NCI-H2107 (cell line): ENCODE measurements at places on chromosomes 11 and 22.

GRCh38 chr11:122898799-122899198 lies 16.2 kb downstream of the JHY start:
- no peak for DNase-seq

GRCh38 chr11:112315057-112315720 lies 54.5 kb upstream of the PLET1 start:
- no peak for DNase-seq

DNA sequence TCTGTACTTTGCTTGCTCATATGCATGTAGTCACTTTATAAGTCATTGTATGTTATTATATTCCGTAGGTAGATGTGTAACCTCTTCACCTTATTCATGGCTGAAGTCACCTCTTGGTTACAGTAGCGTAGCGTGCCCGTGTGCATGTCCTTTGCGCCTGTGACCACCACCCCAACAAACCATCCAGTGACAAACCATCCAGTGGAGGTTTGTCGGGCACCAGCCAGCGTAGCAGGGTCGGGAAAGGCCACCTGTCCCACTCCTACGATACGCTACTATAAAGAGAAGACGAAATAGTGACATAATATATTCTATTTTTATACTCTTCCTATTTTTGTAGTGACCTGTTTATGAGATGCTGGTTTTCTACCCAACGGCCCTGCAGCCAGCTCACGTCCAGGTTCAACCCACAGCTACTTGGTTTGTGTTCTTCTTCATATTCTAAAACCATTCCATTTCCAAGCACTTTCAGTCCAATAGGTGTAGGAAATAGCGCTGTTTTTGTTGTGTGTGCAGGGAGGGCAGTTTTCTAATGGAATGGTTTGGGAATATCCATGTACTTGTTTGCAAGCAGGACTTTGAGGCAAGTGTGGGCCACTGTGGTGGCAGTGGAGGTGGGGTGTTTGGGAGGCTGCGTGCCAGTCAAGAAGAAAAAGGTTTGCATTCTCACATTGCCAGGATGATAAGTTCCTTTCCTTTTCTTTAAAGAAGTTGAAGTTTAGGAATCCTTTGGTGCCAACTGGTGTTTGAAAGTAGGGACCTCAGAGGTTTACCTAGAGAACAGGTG lies 11.1 kb downstream of the CCND1 start:
- DNase-seq = no peak

DNA sequence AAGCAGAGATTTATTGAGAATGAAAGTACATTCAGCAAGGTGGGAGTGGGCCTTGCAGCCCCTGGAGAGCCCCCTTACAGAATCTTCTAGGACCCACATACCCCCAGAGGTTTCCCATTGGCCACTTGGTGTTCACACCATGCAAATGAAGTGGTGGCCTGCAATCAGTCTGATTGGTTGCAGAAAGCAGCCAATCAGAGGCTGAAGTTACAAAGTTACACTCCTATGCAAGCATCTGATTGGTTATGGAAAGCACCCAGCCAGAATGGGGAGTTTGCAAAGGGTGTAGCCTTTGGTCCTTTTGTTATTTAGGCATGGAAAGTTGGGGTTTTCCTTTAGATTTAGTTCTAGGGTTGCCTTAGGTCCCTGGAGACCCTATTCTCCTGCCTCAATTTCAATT lies 34.9 kb downstream of the UVRAG start:
- DNase-seq = no peak

- DNase-seq = no peak
Observed at GRCh38 chr22:32607086-32607485, 132.5 kb downstream of the FBXO7 start.

GRCh38 chr11:75191330-75191717 lies 40.4 kb downstream of the SLCO2B1 start:
- no peak for DNase-seq

DNA sequence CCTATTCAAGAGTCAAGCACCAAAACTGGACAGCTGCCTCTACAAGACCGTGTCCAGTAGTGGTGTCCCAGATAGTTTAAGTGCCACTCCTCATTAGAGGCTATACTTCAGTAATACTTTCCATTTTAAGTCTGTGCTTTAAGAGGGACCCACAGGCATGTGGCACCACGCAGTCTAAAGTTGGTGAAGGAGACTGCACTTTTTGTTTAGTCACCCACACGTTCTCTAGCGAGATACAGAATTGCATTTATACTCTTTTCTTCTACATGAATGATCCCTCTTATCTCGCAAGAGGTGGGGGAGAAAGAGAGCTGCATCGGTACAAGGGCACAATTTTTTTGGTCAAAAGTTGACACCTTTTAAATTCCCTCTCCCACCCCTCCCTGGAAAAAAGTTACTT lies 41.5 kb downstream of the DDX6 start:
- no peak for DNase-seq

DNA sequence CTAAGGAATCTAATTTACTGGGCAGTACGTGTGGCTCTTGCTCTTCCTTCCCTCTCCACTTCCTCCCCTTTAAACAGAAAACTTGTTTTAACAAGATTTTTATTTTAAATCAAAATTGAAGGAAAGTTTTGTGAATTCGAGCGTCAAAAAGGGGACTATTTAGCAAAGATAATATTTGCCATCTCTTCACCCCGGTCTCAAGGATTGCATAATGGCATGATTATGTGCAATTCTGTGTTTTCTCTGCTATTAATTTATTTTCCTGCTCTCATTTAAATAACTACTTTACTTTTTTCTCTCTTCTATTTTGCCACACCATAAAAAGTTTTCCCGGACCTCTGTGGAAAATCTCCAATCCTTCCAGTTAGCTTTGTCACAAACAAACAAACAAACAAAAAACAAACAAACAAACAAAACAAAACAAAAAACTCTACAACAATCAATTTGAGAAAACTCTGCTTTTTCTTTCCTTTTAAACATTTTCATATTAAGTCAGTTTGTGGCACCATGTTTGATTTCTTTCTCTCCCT lies 10.2 kb upstream of the PAX6 start:
- DNase-seq = no peak

DNA sequence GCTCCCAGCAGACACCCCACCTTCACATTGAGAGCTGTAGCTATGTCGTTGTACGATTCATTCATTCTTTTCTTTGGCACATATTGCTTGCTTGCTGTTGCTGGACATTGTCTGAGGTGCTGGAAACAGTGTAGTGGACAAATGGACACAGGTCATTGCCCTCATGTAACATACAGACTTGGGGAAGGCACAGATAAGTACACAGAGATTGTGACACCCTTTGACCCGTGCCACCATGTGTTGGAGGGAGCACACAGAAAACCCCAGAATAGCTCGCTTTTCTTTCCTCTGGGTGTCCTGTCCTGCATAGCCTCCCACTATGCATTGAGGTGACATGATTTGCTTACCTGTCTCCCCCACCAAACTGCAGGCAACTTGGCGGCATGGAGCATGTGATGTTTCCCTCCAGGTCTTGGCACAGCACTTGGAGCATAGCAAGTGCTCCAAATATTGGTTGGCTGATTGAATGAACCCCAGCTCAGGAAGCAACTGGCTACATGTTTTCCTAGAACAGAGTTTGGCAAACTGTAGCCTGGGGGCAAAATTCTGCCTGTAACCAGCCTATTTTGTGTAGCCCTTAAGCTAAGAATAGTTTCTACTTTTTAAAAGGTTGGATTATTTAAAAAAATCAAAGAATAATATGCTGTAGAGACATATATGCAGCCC lies 30.9 kb upstream of the NECTIN1 start:
- DNase-seq = no peak

GRCh38 chr11:62621027-62621566 lies 689 bp downstream of the B3GAT3 start:
- DNase-seq = no peak

GRCh38 chr11:1139441-1140083 lies 18.2 kb upstream of the MUC5AC start:
- no peak for DNase-seq

DNA sequence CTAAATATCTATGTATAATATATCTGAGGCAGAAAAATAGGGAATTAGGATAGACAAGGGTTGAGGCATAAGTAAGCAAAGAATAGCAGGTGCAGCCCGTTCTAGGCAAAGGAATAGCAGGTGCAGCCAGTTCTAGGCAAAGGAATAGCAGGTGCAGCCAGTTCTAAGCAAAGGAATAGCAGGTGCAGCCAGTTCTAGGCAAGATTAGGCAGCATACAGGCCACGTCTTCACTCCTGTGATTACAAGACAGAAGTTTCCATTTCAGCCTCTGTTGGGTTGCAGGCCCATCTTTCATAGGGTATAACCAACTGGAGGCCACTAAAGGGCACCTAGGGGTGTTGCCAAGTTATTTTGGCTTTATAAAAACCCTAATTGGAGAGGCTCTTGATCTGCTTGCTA lies 28.8 kb upstream of the CHORDC1 start:
- no peak for DNase-seq

GRCh38 chr22:49009359-49010063 lies 818.2 kb downstream of the BRD1 start:
- DNase-seq = no peak

DNA sequence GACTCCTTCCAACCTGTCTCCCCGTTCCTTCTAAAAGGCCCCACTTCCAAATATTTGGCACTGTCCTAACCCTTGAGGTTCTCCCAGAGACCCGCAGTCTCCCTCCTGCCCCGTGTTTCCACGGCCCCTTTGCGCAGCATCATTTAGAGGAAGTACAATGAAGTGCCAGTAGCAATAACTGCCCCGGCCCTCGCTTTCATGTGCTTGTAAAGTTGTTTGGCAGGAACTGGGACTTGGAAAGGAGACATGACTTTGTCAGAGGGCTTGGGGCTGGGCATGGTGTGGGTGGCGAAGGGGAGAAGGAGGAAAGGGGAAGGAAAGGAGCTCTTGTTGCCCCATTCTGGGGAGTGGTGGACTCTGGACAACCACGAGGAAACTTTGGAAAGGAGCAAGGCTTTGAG lies 2.6 kb downstream of the CD44 start:
- no peak for DNase-seq

DNA sequence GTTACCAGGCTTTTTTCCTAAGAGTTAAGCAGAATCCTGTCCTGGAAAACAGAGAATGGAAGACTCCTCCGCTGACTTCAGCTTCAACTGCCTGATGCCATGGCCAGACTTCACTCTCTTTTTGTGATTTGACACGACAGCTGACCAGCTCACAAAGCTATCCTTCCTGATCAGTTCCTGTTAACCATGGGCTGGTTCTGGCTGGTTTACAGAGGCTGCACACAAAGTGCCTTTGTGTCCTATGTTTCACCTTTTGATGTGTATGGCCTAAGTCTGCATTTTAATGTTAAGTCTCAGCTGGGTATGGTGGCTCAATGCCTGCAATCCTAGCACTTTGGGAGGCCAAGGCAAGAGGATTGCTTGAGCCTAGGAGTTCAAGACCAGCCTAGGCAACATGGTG lies 11.1 kb downstream of the FOLR3 start:
- no peak for DNase-seq

- DNase-seq = no peak
Observed at GRCh38 chr11:69074375-69075140, 25.8 kb downstream of the TPCN2 start.

- DNase-seq = no peak
Observed at GRCh38 chr11:77656362-77656761, 18.8 kb upstream of the CLNS1A start.

- no peak for DNase-seq
Observed at GRCh38 chr22:40480996-40481395, 110.6 kb downstream of the SGSM3 start.

GRCh38 chr11:71937826-71938225 lies 9.0 kb downstream of the RNF121 start:
- no peak for DNase-seq

GRCh38 chr11:118610773-118611432 lies 3.5 kb downstream of the PHLDB1 start:
- no peak for DNase-seq

DNA sequence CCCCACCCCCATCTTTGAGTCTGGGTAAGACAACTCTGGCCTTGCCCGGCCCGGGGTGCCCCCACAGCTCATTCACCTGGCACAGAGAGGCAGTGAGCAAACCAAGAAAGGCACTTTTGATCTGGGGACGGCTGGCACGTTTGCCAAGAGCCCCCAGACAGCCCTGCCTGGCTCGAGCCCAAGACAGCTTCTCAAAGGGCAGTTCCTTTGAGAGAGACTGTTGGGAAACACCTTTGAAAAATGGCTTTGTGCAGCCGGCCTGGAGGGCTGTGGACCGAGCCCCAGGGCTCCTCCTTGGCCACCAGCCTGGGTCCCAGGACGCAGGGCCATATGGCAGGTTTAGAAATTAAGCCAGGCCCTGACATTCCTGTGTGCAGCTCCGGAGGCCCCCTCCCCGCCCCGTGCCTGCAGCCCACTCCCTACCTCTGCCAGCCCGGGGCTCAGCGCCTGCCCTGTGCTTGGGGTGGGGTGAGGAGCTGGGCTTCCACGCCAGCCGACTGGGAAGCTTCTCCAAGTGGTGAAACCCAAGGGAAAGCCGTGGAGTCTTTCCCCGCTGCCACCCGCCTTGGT lies 50.2 kb upstream of the SMIM38 start:
- DNase-seq = no peak

DNA sequence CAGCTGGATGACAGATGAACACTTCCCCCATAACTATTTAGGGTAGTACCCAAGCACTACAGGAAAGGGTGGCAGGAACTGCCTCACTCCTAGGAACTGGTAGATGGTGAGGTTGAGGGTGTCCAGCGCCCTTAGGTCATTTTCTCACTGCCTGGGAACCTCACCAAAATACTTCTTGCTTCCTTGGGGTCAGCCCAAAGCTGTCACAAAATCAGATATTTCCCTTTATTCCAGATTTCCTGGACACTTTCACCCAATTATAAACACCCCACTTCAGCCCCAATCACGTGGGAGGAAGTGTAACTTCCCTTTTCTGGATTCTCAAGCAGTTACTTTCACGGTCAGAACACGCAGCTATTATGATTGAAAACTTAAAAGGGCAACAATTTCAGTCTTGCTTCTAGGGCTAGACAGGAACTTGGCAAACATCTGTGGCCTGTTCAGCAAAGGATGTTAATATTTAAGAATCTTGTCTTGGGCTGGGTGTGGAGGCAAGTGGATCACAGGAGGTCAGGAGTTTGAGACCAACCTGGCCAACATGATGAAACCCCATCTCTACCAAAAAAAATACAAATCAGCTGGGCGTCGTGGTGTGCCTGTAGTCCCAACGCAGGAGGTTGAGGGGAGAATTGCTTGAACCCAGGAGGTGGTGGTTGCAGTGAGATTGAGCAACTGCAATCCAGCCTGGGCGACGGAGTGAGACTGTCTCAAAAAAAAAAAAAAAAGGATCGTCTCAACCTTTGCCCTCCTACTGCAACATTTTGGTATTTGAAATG lies 4.0 kb downstream of the FTH1 start:
- DNase-seq = no peak

GRCh38 chr11:79418241-79418640 lies 22.6 kb downstream of the TENM4 start:
- no peak for DNase-seq

DNA sequence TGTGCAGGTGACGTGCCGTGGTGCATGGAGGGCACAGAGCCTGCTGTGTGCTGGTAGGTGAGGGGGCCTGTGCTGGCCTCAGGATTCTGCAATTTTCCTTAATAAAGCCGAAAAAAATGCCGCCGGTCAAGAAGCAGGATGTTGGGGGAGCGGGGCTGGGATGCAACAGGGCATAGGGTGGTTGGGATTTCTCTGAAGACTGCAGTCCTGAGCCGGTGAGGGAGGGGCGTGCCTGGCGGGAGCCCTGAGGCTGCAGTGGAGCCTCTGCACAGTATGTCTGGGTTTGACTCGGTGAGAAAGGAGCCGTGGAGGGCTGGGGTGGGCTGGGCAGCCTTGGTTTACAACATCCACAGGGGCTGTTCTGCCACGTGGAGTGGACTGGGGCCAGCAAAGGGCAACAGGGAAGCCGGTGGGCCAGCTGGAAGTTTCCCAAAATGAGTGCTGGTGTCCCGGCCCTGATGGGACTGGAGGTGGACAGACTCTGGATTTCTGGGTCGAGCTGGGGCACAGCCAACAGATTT lies 1.3 kb downstream of the CDHR5 start:
- DNase-seq = no peak
